Stimulated activated CD8-positive, alpha-beta memory T cell treated with anti-CD3 and anti-CD28 coated beads, Interleukin-12 subunit alpha, Interleukin-12 subunit beta, amount 100 ng/mL, for 4 hours (primary cell): ENCODE measurements at places on chromosomes 16 and 17.

DNA sequence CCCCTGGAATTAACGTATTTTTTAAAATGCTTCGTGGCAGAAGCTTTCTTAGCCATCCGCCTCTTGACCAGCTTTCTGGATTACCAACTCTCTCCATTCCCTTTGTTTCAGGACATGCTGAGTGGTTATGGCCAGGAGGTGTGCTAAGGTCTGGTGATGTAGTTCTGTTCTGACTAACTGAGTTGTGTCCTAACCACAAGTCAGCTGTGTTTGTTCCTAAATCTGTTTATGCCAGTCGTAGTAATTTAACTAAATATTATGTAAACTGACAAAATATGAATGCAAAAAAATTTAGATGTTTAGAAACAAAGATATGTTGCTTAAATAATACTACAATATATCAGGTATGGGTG is 61.6 kb downstream of the MRTFB start:
- no peak for DNase-seq

GRCh38 chr16:52545222-52545897 is 1.6 kb downstream of the TOX3 start:
- DNase-seq, result no peak

DNA sequence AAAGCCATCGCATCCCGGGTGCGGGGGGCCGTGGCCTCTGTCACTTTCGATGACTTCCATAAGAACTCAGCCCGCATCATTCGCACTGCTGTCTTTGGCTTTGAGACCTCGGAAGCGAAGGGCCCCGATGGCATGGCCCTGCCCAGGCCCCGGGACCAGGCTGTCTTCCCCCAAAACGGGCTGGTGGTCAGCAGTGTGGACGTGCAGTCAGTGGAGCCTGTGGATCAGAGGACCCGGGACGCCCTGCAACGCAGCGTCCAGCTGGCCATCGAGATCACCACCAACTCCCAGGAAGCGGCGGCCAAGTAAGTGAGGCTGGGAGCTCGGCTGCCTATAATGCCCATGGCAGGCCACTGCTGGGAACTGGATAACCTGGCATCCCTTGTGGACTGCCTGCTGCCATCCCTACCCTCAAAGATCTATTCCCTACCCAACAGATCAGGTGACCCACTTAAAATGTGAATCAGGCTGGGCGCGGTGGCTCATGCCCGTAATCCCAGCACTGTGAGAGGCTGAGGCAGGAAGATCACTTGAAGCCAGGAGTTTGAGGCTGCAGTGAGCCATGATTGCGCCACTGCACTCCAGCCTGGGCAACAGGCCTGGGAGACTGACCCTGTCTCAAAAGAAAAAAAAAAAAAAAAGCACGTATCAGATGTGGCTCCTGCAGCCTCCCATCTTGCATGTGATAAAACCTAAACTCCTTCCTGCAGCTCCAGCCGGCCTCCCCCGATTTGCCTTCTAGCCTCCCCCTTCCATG is 18.3 kb downstream of the CDIPT start:
- no peak for DNase-seq

DNA sequence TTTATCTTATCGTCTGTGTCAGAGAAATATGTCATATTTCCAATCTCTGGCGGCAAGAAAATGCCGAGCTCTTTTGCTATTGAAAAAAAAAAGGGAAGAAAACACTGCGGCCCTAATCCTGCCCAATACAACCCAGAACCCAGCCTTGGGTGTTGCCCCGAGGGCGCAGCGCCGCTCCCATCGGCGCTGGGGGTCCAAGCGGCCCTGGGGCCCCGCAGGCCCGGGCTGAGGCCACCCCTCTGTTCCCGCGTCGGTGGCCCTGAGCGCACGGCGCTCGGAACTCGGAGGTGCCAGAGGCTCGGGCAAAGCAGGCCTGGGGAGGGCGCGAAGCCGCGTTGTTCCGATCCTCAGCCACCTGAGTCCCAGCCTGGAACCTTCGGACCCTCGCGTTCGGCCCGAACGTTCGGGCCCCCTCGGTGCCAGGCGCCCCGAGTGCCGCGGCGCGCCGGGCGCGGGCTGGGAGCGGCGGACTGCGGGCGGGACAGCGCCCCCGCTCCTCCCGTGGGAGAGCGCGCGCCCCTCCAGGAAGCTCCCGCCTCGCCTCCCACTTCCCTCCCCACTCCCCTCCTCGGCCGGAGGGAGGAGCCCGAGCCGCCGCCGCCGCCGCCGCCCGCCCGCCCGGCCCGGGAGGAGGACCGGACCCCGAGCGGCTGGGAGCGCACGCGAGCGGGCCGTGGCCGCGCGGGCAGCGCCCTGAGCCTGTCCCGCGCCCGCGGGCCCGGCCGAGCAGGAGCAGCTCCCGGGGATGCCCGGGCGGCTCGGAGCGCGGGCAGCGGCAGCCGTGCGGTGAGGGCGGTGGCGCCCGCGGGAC is at the start of gene CPNE2:
Gene CPNE2, plus strand, starts transcription at position 609 of the 811 bp plus-strand sequence. CDS start 18,160 bp downstream, outside the sequence.
- no peak for DNase-seq

GRCh38 chr16:269061-269796 is 6.5 kb downstream of the RGS11 start:
- no peak for DNase-seq

DNA sequence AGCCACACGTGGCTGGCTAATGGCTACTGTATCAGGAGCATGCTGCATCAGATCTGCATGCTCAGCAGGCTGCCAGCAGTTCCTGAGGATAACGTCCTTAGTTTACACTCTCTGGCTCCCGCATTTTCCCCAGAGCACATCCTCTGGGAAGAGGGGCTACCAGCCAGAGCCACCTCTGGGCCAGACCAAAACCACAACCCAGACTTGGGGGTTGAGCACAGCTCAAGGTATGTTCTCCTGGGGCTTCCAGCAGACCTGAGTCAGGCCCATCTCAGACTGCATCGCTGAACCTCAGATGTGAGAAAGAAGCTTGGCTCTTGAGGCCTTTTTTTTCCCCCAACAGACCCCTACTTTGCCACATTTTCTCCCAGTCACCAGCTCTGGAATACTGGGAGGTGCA is 23.7 kb upstream of the WSCD1 start:
- no peak for DNase-seq

GRCh38 chr16:77324729-77325128 is 110.1 kb downstream of the ADAMTS18 start:
- DNase-seq, result no peak

DNA sequence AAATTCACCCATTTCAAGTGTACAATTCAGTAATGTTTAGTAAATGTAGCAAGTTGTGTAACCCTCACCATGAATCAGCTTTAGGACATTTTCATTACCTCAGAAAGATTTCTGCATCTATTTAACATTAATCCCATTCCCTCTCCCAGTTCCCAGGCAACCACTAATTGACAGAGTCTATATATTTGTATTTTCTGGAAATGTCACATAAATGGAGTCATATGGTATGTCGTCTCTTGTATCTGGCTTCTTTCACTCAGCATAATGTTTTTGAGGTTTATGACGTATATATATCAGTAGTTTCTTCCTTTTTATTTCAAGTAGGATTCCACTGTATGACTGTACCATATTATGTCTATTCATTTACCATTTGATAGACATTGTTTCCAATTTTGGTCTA is 199.8 kb downstream of the CYB561 start:
- no peak for DNase-seq

DNA sequence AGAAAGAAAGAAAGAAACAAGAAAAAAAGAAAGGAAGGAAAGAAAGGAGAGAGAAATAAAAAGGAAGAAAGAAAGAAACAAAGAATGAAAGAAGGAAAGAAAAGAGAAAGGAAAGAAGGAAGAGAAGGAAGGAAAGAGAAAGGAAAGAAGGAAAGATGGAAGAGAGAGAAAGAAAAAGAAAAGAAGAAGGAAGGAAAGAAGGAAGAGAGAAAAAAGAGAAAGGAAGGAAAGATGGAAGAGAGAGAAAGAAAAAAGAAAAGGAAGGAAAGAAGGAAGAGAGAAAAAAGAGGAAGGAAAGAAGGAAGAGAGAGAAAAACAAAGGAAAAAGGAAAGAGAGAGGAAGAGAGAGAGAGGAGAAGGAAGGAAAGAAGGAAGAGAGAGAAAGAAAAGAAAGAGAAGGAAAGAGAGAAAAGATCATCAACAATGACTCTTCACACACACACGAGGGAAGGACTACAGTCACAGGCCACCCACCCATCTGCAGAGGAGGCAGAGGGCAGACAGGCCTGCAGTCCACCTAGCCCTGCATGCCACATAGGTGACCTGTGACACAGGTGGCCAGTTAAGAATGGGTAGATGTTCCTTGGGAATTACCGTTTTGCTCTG is 23.9 kb downstream of the VWA3A start:
- DNase-seq, result no peak

DNA sequence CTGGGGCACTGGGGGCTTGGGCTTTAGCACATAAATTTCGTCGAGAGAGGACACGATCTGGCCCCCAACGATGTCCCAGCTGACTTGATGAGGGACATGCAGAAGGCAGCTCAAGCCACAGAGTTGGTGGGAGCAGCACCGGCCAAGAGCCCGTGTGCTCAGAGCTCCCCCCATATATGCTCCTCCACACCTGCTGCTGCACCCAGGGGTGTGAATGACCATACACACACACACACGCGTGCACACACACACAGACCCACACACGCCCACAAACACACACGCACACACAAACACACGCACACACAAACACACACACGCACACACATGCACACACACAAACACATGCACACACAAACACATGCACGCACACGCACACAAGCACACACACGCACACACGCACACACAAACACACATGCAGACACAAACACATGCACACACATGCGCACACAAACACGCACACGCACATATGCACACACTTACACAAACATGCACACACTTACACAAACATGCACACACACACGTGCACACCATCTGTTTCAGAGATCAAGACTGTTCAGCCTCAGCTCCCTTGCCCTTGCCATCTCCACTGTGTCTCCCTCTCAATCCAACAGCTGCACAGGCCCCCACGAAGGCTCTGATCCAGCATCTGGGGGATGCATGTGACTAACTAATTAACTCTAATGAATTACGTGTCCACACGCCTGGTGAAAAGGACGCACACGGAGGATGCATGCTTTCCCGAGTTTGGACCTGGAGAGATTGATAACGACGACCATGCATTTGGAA is 85.6 kb upstream of the TNRC6C start:
- DNase-seq, result no peak

GRCh38 chr16:85975451-85975981 is 76.6 kb downstream of the IRF8 start:
- DNase-seq, result no peak

- no peak for DNase-seq
These were observed 72.8 kb downstream of the RPH3AL start for GRCh38 chr17:279776-280175.

- no peak for DNase-seq
These were observed 40.7 kb upstream of the GPR139 start for GRCh38 chr16:20114356-20114755.

- DNase-seq, result no peak
These were observed 108.5 kb downstream of the PCTP start for GRCh38 chr17:55859301-55859795.
